HEK293T (cell line): ENCODE measurements at places on chromosomes 3 and 15.
A peak's percentile ranks its signal among the peaks of the same experiment; 100 is the strongest.

GRCh38 chr3:182978387-182978786, 2.0 kb downstream of the DCUN1D1 start:
- DNase-seq, result no peak

GRCh38 chr3:57064001-57064400, 3.5 kb downstream of the SPATA12 start:
- no peak for DNase-seq

DNA sequence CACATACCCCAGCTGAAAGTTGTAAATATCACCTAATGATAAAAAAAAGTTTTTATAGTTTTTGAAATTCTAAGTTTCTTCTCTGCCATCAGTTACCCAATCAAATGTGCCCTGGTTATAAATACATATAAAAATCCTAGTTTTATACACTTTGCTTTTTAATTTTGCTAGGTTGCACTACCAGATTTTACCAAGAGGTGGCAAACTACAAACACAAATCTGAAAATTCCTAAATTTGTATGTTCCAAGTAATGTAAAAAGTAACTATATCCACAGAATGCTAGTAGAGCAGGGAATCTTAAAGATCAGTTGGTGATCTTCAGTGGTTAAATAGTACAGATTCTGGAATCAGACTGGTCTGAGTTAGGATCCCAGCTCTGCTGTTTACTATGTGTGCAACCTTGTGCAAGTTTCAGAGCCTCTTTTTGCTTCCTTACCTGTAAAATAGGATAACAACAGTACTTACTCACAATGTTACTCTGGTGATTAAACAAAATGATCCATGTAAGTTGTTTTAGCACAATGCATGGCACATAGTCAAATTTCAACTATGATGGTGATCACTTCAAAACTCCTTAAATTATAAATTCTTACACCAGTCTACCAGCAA, 11.0 kb downstream of the TRPM7 start:
- no peak for DNase-seq

GRCh38 chr15:66477011-66477410, 20.6 kb downstream of the SNAPC5 start:
- DNase-seq, result no peak

DNA sequence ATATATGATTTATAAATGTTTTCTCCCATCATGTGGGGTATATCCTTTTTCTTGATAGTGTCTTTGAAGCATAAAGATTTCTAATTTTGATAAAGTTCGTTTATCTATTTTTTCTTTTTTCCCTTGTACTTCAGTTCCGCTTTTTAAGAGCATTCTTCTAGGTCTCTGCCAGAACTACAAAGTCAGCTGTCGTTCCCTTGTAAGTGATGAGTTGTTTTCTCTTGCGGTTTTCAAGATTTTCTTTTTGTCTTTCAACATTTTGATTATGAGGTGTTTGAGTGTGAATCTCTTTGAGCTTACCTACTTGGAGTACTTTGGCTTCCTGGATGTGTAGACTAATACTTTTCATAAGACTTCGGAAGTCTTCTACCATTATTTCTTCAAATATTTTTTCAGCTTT, 9.3 kb upstream of the PRICKLE2 start:
- no peak for DNase-seq

GRCh38 chr3:79497447-79498111, 270.2 kb downstream of the ROBO1 start:
- peak; percentile 23 for DNase-seq

- DNase-seq, result no peak
Observed at GRCh38 chr3:152328841-152329240, 60.1 kb downstream of the MBNL1 start.

- no peak for DNase-seq
Observed at GRCh38 chr3:45312836-45313493, 75.4 kb upstream of the LARS2 start.

- no peak for DNase-seq
Observed at GRCh38 chr15:34889476-34889875, 80.1 kb downstream of the AQR start.

- no peak for DNase-seq
Observed at GRCh38 chr3:49805367-49805782, 2.3 kb downstream of the INKA1 start.

DNA sequence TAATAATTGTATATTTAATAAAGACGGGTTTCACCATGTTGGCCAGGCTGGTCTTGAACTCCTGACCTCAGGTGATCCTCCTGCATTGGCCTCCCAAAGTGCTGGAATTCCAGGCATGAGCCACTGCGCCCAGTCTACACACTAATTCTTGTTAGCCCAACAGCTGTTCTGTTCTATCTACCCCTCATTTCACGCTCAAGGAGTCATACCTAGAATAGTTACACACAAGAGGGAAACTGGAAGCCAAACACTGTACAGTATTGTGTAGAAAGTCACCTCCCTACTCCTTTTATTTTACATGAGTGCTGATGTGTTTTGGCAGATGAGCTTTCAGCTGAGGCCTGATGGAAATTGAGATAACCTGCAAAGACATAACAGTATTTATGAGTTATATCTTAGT, 13.4 kb upstream of the CTDSPL2 start:
- no peak for DNase-seq

DNA sequence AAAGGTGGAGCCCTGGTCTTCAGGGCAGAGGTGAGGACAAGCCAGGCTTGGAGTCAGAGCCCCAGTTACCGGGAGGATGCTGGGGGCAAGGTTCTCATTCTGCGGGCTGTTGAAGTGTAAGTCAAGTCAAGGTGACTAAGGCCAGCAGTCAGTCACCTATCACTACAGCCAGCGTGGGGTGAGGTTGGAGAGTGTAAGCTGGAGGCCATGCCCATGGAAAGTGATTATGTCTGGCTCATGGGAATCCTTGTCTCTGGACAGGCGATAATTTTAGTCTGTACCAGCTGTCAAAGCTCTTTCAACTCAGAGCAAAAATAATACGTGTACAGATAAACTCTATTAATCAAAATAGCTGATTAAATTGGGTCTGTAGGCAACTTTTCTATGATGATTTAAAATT, 143.1 kb downstream of the NR2F2 start:
- no peak for DNase-seq

DNA sequence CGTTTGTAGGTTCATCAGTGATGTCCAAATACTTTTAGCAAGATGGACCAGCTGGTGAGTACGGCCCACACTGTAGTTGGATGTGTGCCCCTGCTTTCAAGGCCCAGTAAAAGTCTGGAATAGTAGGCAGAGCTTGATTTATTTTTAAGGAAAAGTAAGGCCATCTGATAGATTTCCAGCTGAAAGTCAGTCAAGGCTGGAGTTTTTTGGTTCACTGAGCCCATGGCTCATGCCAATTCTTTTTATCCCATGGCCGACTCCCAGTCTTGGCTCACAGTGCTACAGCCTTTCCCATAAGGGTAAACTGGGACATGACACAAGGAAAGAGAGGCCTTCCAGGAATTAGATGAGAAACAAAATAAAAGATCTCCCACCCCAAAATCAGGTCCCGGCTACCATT, 13.5 kb downstream of the CCDC80 start:
- no peak for DNase-seq

DNA sequence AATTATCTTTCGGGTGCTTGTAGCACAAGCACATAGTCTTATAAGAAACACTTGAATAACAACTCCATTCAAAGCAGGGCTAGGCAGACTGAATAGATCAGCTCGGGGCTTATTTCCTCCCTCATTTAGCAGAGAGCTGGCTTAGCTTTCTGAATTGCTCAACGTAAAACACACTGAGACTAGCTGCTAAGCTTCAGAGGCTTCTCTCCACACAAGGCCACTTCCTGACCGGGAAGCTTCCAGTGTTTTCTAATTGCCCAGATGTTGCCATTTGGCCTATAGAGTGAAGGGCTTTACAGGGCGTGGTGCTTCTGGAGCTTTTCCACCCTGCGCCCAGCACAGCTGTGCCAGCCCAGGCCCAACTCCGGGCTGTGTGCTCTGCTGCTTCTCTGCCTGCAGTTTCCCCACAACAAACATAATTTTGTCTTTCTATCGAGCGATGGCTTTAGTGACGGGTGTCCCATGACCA, 16.6 kb downstream of the FAM240A start:
- no peak for DNase-seq

DNA sequence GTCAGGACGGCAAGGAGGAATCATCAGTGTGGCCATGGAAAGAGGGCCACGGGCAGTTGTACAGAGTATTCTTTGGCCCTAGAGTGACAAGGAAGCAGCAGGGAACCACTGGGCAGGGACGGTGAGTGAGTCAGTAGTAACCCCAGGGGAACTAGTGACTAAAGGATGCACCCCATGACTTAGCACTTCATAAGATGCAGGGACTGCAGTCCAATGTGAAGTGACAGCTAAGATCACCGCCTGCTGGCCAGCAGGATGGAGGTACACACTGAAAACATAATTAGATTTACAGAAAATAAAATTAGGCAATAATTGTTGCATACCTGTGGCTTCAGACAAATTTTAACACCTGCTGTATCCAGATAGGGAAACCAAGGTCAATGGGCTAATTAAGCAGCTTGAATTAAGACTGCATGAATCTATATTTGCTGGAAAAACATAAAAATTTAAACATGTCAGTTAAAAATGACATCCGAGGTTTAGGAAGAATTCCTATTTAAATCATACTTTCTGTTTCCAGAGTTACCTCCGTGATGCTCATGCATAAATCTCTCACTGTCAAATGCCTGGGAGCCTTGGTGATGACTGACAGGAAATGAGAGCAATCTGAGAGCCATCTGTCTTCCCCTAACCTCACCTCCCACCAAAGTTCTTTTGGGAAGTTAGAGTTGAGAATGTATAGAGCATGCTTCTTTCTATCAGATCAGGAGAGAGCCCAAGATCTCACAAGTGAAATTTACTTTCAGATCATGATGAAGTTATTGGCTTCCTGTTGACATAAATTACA, 56.5 kb downstream of the DCLK3 start:
- no peak for DNase-seq
